ENCODE measurements at places on chromosomes 11 and 22.

DNA sequence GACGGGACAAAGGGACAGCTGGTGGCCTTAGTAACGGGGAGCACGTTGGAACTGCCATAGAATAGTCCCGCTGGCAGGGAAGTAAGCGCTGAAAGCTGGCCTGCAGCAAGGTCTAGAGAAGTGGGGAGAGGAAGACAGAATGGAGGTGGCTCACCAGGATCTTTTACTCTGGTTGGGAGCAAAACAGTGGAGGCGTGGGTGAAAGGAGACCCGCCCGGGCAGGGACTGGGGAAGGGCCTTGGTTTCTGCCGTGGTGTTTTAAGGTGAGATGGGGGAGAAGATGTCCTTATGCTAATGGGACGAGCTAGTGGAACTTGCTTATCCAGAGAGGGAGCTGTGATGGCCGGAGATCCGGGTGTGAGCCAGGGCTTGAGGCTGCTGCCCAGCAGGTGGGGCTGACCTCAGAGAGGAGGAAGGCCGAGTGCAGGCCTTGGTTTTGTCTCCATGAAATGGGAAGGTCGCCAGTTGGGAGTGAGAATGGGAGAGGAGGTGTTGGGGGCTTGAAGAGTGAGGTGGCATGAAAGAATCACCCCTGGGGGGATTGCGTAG, 56.4 kb upstream of the CTTN start:
- no peak for DNase-seq

DNA sequence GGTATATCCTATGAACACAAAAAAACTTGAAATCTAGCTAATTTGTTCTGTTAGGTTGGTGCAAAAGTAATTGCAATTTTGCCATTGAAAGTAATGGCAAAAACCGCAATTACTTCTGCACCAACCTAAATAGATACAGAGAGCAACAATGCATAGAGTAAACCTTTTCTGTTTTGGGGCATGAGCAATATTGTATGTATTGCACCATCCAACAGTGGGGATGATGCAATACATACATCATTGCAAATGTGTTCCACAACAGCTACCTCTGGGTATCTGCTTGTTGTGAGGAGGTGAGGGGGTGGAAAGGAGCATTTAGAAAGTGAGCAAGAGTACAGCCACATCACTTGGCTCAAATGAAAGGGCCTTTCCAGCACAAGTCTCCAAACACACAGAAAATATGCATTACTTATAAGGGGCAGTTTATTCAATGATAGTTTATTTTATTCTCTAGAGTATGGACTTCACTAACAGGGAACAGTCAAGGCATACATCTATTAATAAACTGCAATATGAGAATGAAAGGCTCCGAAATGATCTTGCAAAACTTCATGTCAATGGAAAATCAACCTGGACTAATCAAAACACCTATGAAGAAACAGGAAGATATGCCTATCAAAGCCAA, 77.3 kb downstream of the DEUP1 start:
- DNase-seq: no peak

DNA sequence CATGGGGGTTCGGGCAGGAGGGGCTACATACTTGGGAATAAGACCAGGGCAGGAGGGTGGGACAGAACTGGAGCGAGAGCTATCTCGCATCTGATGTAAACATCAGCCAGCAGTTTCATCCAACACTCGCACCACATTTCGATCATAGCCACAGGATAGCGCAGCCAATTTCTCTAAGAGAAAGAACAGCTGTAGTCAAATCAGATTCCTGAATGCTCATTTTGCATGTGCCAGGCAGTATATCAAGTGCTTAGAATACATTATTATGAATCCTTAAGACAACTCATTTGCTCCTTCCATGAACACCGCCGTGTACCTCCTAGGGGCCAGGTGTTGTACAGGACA, 14.5 kb downstream of the DGCR2 start:
- DNase-seq: no peak

- no peak for DNase-seq
Observed at GRCh38 chr11:72058416-72059034, 21.8 kb downstream of the NUMA1 start.

DNA sequence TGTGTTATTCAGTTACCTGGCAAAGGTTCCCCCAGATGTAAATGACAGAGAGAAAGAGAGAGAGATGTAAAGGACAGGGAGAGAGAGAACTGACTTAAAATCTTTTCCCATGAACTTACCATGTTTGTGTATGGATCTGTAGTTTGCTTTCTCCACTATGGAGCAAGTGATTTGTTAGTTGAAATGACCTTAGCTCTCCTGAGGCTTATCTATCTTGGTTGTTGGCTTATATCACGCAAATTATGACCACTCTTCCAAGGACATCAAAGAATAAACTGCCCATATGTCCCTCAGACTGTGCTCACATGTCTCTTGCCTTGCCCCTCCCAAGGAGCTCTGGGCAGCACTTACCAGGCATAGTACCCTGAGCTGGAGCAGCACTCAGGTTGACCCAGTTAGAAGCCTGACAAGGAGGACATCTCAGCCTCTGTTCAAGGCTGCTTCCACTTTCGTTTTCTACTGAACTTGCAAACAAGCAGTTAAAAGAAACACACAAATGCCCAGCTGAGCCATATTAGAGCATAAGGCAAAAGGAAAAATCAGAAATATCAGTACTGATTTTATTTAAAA, 95.3 kb upstream of the RCN1 start:
- DNase-seq: no peak

GRCh38 chr11:128463371-128463829, 124.0 kb downstream of the ETS1 start:
- DNase-seq: no peak

GRCh38 chr22:46969491-46969890, 207.0 kb downstream of the TBC1D22A start:
- no peak for DNase-seq

DNA sequence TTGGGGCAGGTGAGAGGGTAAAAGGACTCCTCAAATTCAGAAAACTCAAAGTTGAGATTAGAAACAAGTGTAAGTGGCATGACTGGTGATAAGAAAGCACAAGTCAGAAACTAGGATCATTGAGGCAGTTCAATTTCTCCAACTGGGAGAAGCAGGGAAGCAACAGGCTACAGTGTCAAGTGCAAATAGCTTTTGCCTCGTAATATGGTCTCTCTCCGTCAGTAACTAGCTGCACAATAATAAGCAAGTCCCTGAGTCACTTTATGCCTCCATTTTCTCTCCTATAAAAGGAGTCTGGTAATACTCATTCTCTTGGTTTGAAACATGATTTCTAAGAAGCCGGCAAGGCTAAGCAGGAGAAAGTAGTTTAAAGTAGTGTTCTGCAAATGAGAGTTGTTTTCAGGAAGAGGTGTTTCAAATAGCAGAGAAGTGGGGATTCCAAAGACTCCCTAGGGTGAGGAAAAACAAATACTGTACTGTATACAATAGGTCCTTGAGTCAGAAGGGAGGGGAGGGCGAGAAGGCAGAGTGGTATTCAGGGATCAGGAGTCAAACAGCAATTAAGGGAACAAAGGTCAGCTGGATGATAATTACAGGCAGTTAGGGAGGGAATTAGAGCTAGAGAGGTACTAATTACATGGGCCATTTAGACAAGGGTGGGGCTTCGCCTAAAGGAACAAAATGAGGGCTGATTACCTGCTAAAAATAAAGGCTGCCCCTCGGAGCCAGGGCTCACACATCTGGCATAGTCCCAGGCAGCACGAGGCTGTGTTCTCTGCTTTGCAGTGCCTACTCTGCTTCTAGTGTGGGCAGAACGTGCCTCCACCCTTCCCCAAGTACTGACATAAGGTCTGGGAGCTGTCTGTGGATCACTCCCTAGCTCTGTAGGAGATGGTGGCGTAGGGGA, 96.0 kb upstream of the BDNF start:
- DNase-seq: peak; percentile 37

DNA sequence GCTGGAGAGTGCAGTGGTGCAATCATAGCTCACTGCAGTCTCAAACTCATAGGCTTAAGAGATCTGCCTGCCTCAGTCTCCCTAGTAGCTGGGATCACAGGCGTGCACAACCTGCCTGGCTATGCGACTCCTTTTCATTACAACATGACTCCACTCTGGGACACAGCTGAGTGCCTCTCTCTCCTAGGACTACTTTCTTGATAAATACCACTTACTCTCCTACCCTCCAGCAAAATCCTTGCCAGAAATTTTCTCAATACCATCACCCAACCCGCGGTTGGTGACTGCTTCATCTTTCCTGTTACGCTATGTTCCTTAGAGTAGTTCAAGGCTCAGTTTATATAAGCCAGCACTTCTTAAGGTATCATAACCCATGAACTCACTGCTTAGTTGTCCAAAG, 26.9 kb downstream of the ARFGAP3 start:
- no peak for DNase-seq

DNA sequence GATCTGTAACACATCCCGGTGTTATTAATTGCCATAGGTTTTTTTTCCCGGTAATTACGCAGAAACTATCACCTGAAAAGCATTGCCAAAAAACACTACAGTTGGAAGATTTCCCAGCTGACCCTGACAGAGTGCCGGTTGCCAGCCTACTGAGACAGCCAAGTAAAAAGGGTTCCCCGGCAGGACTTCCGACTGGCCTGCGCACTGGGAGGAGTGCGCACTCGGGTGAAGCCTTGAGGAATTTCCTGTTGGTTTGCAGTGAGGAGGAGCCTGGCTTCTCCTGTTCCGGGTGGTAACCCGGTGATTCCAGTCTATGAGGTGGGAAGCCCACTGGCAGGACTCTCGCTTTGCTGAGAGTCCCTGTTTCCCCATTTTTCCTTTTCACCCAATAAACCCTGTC, 52.1 kb downstream of the CNTF start:
- no peak for DNase-seq

DNA sequence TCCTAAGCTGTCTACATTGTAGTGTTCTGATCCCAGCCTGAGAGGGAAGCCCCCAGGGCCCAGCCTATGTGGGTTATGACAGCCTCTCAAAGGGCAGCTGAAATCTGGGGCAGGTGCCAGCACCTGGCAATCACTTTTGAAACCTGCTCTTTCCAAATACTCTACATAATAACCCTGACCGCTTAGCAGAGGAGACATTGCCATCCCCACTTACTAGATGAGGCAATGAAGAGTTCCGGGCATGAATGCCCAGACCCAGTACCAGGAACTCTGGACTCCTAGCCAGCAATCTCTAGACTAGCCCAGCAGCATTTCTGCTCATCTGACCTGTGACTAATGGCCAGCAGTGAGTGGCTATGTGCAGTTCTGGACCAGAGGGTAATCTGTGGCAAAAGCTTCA, 412.4 kb upstream of the CADM1 start:
- DNase-seq: no peak

GRCh38 chr22:40218152-40218551, 40.4 kb downstream of the TNRC6B start:
- DNase-seq: no peak

GRCh38 chr11:131734871-131735270, 364.5 kb downstream of the NTM start:
- no peak for DNase-seq

DNA sequence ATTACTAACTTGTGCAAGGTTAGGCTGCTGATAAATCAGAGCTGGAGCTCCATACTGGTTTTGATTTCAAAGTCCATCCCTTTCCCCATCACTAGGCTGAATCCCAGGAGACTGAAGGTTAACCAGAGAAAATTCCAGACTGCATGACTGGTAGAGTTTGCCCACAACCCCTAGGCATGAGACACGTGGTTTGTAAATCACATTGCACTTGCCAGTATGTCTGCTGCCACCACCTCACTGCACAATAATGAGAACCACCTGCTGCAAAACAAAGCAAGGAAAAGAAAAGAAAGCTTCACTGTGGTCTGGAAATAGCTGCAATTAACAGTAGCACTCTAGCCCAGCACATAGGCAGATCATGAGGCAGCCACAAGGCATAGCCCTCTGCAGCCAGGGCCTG, 67.6 kb upstream of the NTM start:
- no peak for DNase-seq

- no peak for DNase-seq
Observed at GRCh38 chr11:11622772-11623171, 967 bp upstream of the GALNT18 start.

- DNase-seq: no peak
Observed at GRCh38 chr22:24051568-24051967, 40.5 kb downstream of the CABIN1 start.

GRCh38 chr22:20853236-20853660, 5.4 kb downstream of the PI4KA start:
- no peak for DNase-seq

DNA sequence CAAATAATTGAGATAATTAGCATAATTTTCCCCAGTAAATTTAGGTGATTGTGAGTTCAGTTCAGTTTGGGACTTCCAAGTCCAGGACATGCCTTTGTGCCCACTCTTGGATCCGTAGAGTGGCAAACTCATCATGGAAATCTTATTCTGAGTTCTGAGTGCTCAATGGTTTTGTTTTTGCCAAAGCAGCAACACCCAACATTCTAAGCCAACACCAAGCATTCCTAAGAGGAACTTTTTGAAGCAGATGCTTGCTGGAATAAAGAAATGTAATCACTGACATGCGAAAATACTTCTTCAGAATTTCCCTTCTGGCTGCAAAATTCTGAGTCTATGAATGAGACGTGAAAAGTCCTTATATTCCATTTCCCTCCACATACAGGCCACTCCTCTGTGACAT, 10.4 kb downstream of the MMP27 start:
- no peak for DNase-seq

DNA sequence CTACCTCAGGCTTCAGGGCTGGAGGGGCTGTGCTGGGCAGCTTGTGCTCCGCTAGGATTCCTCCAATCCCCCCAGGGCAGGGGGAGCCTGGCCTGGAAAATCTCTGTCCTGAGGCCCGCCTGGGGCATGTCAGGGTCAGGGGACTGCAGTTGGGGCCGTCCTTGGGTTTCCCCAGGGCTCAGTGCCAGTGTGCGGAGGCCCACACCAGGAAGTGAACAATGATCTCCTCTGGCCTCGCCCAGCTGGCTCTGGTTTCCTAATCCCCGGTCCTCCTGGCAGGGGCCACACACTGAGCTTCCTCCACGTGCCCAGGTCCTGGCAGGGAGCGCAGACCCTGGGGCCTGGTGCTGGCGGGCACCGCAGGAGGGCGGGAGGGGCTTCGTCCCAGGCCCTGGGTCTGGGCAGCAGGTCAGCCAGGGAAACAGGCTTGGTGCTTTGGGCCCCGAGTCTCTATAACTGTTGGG, 1.4 kb upstream of the MUC2 start:
- DNase-seq: no peak

DNA sequence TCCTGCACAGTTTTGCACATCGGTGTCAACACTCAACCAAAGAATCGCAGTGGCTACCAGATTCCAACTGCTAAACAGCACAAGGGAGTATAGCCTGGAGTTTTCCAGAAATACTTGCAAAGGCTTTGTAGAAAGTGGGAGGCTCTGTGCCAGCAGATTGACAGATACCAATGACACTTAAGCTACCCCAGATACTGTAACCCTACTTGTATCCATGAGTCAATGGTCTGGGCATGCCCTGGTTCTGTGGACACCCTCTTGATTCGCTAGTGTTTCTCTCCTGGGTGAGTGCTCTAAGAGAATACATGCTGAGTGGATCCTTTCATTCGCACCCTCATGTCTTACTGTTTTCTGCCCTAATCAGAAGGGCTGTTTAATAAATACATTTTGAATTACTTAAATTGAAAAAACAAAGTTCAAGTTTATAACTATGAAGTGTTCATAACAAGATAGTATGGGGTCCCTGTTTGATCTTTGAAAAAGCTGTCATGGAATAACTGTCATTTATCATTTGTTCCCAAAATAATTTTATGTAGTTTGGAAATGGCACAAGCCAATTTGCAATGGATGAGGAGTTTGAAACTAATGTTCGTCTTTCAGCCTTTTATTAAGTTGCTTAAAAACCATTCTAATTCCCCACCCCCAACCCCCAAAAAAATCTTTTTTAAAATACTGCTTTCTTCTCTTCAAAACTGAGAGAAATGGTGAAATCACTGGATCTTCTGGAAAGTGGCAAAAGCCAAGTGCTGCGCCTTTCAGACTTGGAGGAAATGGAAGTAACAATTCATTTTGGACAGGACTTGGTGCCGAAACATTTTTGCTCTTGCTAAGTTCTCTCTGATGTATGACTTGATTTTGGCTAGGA, 600.5 kb upstream of the TENM4 start:
- DNase-seq: no peak
